ENCODE measurements at places on chromosomes 2 and 18.

DNA sequence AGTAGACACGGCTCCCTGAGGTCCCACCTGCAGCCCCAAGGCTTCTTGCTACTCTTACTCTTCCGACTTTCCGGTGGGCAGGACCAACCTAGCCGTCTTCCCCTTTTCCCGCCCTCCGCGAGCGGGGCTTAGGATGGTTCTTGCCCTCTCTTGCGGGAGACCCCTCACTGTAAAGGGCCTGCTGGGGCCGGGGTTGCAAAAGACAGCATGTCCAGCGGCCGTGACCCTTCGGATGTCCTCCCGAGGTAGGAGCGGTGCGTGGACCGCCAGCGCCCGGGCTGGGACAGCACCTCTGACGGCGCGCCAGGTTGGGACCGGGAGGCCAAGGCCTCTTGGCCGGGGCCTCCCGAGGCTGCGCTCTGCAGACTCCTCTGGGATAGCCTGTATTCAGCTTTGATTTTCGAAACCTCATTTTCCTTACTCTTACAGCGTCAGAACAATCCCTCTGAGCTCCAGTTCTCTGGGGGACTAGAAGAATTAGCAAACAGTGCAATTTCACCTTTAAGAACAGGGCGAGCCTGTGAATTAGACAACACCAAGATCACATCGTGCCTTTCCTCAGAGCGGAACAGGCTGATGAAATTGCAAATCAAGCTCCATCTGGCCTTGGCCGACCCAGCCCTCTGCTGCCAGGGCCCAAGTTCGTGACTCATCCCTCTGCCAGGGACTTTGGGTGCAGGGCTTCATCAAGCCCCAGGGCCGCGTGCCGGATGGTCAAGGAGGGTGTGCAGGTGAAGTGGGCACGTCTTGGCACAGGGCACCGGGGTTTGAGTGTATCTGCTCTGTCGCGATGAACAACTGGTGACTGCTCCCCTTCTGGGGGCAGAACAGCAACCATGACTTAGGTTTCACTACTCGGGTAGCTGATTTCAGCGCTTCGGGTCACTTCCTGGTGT lies 777 bp downstream of the MOCOS start:
- DNase-seq = no peak

DNA sequence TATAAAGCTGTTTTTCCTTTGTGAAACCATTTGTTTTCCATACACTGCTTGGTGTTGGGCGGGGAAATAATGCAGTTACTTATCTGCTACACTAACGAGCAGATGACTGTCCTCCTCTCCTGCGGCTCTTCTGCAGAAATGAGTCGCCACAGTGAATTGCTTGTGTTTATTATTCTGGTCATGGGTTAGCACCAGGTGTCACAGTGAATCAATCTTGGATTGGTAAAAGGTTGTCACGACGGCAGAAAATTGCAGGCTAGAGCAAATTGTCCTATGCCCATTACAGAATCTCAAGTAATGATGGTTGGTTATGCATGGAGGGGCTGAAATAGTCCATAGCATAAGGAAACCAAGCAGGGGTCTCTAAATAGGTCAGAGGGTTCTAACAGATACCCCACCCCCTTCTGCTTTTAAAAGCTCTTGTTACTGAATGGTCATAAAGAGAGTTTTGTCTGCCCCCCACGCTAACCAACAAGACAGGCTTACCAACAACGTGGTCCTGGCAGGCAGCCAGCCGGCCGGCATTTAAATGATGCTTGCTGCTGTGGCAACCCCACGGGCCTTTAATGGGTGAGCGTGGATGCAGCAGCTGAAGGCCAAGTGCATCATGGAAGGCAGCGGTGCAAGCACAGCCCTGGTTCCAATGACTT lies 29.5 kb downstream of the RAB31 start:
- DNase-seq = no peak

DNA sequence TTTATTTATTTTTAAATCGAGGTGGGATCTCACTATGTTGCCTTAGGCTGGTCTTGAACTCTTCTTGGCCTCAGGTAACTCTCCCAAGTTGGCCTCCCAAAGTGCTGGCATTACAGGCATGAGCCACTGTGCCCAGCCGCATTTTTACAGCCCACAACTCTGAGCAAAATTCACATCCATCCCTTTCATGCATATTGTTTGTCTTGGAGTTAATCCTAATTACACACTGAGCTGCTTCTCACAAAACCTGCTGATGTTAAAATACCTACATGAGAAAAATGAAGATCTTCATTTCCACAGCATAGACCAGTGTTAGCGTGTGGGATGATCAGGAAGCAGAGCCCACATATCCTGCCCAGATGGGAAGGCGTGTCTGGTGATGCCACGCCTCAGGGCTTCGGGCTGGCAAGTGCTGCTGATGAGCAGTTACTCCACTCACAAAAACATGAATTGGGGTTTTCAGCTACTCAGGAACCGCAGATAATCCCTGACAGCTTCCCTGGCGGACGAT lies 14.6 kb downstream of the ITGB1BP1 start:
- no peak for DNase-seq

- DNase-seq = no peak
These were observed 35.7 kb downstream of the REEP1 start for GRCh38 chr2:86301711-86302202.

DNA sequence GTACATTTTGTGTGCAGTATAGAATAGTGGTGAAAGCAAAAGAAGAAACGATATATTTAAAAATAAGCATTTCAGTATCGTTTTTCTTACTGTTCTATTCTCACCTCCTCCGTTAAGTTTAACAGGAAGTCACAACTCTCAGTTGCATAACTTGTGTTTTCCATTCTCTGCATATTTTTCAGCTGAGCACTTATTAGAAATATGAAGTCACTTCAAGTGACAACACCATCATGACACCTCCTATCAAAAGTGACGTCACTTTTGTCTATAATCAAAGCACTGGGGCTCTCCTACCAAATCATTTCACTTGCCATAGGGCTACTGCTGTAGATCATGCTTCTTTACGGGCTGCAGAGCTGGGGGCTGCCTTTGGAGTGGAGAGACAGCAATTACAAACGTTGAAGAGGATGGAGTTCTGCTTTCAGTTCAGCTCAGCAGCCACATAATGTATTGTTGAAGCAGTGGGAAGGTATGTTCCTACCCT lies 36.3 kb downstream of the STAT4 start:
- DNase-seq = no peak

DNA sequence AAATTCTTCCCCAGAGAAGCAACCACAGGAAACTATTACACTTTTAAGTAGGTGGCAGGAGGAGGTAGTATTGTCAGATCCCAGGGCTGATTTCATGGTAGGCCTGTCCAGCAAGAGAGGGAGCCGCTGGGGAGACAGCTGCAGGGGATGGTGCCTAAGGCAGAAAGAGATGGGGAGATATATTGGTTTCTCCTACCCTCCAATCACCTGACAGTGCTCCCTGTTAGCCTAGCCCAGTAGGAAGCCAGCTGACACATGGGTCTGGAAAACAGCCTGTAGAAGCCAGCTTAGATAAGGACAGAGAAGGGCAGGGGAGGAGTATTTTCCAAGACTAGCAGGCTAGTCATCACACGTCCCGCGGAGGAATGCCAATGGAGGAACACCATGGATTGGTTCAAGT lies 8.2 kb upstream of the SPOPL start:
- DNase-seq = no peak

GRCh38 chr2:206112846-206113547 lies 27.0 kb upstream of the INO80D start:
- DNase-seq = no peak

GRCh38 chr2:2123238-2123637 lies 207.8 kb downstream of the MYT1L start:
- no peak for DNase-seq

GRCh38 chr2:178513876-178514275 lies 33.6 kb downstream of the PLEKHA3 start:
- DNase-seq = no peak

GRCh38 chr2:45166229-45166890 lies 157.1 kb upstream of the SIX2 start:
- no peak for DNase-seq

DNA sequence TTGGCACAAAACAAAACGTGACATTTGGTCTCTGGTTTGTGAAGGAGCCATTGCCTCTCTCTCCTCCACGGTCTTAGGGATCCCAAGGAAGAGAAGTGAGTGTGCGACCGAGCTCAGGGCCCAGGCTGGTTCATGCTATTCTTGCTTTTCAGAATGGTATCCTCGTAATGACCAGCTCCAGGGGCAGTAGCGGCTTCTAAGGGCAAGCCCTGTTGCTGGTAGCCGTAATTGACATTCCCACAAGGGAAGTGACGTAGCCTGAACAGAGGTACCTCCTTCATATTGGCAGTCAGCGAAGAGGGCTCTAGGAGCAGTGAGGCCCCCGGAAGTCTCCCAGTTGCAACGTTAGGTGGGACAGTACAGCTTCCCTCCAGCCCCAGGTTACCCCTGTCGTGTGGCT lies 77.9 kb downstream of the CLIP4 start:
- DNase-seq = no peak

DNA sequence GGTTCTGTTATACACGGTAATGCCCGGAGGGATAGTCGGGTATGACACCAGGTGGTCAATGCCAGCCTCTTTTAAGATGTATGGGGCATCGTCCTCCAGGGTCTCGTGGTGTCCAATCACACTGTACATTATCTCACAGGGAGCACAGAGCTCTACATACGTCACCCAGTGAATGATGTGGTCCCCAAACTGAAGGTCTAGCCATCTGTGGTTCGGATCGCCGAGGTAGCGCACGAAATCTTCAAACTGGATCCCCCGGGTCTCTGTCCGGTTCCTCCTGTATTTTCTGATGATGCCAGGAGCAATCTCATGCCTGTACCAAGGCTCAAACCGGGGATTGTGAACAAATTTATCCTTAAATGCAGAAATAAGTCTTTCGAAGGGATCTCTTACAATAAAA lies 24.1 kb downstream of the CHST10 start:
- no peak for DNase-seq

GRCh38 chr2:230881840-230882239 lies 17.1 kb downstream of the ITM2C start:
- no peak for DNase-seq

GRCh38 chr2:68418419-68418818 lies 48.7 kb downstream of the FBXO48 start:
- DNase-seq = no peak

GRCh38 chr2:58341047-58341446 lies 99.9 kb upstream of the FANCL start:
- no peak for DNase-seq

GRCh38 chr18:79393181-79393634 lies 2.5 kb upstream of the NFATC1 start:
- no peak for DNase-seq

- DNase-seq = no peak
These were observed 394.5 kb downstream of the DLGAP1 start for GRCh38 chr18:4060427-4061281.

DNA sequence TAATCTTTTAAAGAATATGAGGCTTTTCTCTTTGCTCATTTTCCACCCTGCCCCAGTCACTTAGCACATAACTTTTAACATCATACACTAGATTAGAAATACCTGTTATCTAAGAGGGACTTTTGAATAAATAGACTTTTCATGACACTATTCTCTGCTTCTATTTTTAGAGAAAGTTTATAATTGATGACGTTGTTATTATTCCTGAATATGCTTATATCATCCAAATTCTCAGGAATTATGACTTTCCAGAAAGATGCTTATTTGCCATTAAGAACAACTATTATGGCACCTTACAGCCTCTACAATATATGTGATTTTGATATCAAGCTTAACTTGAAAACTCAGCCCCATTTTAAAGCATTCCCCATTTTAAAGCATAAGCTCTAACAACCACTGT lies 11.4 kb downstream of the TMEFF2 start:
- DNase-seq = no peak

- DNase-seq = no peak
These were observed 14.7 kb downstream of the PCARE start for GRCh38 chr2:29059624-29060023.

GRCh38 chr18:35174745-35175144 lies 66.1 kb upstream of the ZNF397 start:
- DNase-seq = no peak

DNA sequence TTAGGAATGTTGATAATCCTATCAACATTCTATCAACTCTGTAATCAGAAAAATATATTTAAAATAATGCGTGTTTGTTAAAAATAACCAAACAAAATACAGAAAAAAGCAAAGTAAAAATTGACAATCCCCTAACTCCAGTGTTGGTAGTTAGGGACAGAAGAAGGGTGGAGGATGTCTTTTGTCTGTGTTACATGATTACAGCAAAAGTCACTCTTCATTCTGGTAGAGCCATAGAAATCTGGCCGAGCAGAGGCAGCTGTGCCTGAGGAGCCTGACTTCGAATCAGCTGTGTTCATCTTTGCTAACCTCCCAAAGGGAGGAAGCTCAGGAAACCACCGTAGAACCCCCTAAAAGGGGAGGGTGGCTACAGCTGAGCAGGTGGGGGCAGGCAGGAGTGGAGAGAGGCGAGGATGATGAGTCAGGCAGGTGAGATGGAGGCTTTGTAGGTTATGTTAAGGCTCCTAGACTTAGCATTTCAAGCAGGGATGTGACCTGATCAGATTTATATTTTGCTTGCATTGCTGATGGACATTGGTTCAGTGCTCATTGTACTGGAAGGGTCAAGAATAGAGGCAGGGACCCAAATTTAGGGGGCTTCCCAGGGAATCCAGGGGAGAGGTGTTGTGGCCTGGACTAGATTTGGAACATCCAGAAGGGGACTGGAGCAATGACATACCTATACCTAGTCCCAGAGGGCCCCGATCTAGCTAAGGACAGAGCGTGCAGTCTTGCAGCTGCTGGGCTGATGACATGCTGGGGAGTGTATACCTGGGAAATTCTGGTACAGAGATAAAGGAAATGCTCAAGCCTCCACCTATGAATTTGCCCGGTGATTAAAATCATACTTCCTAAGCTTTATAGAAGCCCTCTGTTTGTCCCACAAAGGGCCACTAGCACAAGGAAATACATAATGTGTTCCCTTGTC lies 95.7 kb downstream of the NEDD4L start:
- no peak for DNase-seq

- no peak for DNase-seq
These were observed 1.7 kb downstream of the TRIP12 start for GRCh38 chr2:229920011-229920641.

DNA sequence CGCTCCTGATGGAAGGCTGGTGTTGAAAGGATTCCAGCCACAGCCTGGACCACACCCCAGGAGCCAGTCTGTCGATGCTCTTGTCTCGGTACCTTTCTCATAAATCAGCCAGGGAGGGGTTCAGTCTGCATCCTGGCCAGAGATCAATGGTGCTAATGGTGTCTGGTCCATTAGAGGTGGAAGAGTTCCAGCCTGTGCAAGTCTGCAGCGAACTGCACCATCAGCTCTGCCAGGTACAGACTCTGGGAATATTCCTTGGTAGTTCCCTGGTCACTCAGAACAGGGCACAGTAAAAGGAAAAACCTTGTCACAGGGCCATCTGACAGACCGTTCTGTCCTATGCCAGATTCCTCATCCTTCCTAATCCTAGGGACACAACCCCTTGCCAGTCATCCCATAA lies 164.3 kb downstream of the MTCL1 start:
- no peak for DNase-seq

- DNase-seq = no peak
These were observed 5.6 kb downstream of the ATP5MC3 start for GRCh38 chr2:175175896-175176295.

- no peak for DNase-seq
These were observed 216.0 kb downstream of the GLI2 start for GRCh38 chr2:120951693-120952092.

Data from cortex of kidney (tissue), 1 donor.